ENCODE measurements at places on chromosomes 16 and 17.

DNA sequence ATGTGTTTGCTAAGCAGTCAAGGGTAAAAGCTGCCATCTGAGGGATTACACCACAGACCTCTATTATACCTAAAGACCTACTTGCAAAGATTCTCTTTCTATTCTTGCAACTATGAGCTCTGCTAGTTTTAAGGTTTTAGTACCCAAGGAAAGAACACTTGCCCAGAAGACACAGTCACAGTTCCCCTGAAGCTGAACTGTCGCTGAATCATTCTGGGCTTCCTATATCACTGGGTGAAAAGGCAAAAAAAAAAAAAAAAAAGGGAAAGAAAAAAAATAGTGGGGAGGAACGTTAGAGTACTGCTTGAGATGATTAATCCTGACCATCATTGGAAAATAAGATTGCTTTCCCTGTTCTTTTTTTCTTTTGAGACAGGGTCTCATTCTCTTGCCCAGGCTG lies 37.9 kb downstream of the LYRM1 start:
- peak; percentile 40 for DNase-seq

DNA sequence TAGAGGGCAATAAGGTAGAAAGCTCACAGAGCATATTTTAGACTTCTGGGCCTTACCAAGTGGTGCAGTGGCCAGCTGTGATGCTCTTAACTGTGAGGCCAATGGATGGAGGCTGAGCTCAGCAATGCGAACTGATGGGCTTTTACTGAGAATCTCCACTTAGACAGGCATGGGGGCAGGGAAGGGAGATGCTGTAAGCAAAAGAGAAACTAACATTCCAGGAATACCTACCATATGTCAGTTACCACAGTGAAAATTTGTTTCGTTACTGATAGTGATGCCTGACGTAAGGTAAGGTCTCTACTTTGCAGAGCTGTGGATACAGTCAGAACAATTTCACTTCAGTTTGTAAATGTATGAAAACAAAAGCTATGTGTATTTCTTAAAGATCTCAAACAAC lies 250.6 kb upstream of the ZFHX3 start:
- DNase-seq: peak; percentile 22

- peak; percentile 45 for DNase-seq
Observed at GRCh38 chr17:3827124-3827773, 18.8 kb downstream of the NCBP3 start.

DNA sequence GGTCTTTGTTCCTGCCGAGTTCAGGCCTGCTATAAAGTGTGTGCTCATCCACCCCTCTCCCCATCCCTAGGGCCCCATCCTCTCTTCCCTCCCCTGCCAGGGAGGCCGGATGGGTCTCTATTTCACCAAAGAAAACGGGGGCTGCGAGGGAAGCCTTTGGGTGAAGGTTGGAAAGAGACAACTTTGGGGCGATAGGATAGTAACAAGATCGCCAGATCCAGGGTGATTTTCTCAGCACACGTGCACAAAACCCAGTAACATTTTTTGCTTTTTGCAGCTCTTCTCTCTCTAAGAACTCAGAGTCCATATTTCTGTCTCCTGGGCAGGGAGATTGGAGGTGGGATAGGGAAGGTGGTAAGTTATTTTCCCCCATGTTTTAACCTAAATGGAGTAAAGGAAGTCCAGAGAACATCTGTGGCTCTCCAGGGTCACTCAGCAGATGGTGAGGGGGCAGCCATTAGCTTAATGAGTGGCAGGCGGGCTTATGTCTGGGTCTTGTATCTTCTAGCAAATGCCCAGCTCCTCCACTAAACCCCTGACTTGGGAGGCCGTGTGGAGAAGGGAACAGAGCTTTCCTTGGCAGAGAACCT lies 6.9 kb downstream of the CCR7 start:
- DNase-seq: no peak

DNA sequence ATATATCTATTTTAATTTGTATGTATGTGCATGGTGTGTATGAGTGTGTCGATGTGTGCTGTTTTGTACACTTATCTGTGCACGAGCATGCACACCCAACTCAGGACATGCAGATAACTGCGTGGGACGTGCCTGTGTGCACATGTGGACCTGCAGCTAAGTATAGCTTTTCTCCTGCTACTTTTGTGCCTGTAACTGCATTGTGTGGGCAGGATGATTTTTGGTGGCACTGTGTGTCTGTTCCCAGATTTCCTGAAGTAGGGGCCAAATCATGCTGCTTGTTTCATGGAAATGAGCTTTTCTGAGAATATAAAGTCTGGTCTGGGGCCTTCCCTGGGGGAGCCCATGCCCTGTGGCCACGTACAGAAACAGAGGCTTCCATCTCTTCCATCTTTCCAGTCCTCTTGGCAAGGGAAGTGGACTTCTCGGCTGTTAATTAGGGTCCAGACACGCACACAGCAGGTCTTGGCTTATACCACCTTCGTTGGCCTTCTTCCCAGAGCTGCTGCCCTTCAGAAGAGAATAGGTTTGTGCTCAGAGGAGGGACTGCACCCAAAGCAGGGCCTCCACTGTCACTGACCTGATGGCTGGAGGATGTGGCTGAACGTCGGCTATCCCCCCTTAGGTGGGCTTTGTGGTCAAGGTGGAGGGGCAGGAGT lies 30.2 kb downstream of the SPNS3 start:
- DNase-seq: no peak

DNA sequence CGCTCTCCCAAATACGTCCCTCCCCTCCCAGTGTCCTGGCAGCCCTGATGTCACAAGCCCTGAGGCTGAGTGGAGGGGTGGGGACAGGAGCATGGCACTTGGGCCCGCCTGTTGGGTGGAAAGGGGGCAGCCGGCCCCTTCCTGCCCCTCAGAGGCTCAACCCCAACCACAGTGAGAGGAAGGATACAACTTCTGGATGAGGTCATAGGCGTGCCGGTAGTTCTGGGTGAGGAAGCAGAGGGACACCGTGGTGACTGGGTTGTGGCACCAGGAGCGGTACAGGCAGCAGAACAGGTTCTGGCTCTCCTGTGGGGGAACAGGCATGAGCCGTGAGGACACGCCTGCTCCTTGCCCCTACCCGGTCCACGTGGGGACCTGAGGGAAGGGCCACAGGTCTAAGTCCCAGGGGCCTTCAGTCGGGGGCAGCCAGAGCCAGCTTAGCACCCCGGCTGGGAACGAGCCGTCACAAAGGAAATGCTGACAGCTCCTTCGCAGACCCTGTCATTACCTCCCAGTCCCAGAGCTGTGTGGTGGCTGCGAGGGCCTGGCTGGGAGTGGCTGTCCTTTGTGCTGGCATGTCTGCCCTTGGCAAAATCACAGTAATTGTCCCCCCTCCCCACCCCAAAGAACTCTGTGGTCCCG lies 11.2 kb upstream of the MTSS2 start:
- no peak for DNase-seq

GRCh38 chr16:87692176-87692575 lies 73.6 kb downstream of the KLHDC4 start:
- DNase-seq: no peak

DNA sequence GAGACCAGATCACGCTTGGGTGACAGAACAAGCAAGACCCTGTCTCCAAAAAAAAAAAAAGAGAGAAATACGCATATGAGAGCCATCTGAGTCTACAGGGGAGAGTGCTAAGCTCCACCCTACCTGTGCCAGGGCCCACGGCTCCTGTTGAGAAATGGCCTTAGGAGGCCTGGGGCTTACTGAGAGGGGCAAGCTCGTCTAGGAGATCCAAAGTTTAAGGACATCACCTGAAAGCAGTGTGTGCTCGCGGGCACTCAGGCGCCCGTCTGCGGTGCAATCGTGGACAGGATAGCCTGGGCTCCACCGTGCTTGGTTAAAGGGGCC lies 14.5 kb upstream of the BAIAP2 start:
- no peak for DNase-seq

- DNase-seq: no peak
Observed at GRCh38 chr16:57266531-57267260, 17.8 kb downstream of the PLLP start.

DNA sequence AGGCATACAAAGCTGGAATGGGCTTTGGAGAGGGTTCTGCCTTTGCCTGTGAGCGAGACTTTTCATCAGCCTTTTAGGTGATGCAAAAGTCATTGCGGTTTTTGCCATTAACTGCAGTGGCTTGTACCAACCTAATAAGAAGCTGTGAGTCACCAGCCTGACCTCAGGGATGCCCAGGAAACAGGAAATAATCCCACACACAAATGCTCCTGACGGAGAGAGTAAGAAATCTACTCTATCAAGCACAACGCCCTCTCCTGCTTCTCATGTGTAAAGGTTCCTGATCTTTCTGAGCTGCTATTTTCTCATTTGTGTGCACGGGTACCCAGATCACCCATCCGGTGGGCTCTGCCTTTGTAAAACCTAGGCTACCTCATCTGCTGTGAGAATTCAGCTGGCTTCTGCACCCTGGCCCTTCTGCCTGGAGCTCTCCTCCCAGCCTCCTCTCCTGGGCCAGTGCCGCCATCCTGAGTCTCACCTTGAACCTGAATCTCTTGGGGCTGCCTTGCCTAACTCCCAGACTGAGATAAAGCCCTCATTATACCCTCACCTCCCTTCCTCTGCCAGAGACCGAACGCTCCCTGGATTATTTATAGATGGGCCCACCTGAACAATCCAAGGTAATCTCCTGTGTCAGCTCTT lies 299.7 kb downstream of the C16orf95 start:
- peak; percentile 93 for DNase-seq

Data from astrocyte (in vitro differentiated cells and primary cell).